ENCODE measurements at places on chromosomes 13 and 19.
A peak's percentile ranks its signal among the peaks of the same experiment; 100 is the strongest.

- DNase-seq, result no peak
Observed at GRCh38 chr13:112852808-112853207, 116.2 kb upstream of the MCF2L start.

GRCh38 chr19:2420490-2420889, 6.9 kb downstream of the TIMM13 start:
- no peak for DNase-seq

DNA sequence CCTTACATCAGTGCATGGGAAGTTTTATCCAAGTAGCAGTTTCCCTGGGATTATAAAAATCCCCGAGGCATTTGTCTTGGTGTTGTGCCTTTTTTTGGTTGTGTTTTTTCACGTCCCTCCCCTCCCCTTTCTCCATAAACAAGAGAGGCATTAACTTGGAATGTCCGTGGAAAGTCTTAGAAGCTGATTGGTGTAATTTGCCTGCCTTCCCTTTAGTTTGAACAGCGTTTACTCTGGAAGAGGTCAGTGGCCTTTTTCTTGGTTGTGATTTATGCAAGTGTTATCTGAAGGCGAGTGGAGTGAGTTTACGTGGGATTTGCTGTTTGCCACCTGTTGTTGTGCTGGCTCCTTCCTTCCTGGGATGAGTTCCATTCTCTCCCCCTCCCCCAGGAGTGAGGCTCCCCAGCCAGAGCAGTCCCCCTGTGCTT, 7.2 kb downstream of the ACTN4 start:
- no peak for DNase-seq

- no peak for DNase-seq
Observed at GRCh38 chr13:83877651-83878355, 4.5 kb downstream of the SLITRK1 start.

DNA sequence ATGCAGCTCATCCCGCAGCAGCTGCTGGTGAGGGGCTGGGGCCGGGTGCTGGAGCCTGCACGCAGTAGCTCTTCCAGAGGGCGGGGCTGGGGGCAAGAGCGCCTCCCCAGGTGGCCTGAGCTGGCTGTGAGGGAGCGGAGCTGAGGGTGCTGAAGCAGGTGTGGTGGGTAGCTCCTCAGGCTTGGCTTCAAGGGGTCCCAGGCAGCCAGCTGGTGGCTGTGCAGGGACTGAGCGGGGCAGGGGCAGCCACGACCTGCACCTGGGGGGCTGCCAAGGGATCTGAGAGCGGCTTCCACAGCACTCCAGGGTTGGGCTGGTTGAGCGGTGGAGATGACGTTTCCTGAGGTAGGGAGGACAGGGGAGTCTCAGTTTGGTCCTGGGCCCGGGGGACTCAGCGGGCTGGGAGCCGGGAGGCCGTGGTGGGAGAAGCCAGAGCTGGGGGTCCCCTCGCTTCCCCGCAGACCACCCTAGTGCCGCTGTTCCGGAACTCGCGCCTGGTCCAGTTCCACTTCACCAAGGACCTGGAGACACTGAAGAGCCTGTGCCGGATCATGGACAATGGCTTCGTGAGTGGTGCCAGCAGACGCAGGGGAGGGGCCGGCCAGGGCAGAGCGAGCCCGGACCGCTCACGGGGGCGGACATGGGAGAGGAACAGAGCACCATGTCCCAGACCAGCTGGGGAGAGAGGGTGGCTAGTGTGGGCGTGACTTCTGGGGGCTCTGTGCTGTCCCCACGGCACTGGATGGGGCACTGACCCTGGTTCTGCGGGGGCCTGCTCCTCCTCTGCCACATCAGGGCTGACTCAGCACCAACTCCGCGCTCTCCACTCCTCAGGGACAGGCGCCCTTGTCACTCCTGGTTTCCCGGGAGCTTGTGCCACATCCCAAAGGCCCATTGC, 7.4 kb downstream of the PTOV1 start:
- DNase-seq, result no peak

DNA sequence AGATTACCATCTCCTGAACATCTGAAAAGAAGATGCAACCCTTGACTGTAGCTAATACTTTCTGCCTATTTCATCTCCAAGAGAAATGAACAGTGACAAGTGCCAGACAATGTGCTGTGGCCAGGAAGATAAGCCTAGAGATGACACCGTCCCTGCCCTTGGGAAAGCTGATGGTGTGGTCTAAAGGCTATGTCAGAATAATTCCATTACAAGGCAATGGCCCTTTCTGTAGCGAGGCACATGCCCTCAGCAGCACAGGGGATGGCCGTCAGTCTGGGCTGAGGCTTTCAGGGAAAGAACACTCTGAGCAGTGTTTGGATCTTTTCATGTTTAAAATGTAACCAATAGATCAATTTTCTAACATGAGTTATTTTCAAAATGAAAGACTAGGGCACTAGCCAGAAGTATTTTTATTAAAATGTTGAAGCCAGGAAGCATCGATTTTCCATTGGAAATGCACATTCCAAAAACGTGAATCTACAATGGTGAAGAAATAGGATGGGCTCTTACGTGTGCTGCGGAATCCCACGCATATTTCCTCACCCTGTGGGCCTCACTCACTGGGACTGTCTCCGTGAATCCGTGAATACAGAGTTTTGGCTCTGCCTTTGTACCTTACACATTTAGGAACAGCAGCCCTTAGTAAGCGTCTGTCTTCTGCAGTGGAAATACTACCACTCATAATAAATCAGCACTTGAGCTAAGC, 22.0 kb downstream of the COL4A1 start:
- DNase-seq, result no peak

- DNase-seq, result no peak
Observed at GRCh38 chr13:98143601-98144026, 720 bp downstream of the FARP1 start.

- DNase-seq, result no peak
Observed at GRCh38 chr19:7013678-7014077, 7.6 kb downstream of the MBD3L2B start.

DNA sequence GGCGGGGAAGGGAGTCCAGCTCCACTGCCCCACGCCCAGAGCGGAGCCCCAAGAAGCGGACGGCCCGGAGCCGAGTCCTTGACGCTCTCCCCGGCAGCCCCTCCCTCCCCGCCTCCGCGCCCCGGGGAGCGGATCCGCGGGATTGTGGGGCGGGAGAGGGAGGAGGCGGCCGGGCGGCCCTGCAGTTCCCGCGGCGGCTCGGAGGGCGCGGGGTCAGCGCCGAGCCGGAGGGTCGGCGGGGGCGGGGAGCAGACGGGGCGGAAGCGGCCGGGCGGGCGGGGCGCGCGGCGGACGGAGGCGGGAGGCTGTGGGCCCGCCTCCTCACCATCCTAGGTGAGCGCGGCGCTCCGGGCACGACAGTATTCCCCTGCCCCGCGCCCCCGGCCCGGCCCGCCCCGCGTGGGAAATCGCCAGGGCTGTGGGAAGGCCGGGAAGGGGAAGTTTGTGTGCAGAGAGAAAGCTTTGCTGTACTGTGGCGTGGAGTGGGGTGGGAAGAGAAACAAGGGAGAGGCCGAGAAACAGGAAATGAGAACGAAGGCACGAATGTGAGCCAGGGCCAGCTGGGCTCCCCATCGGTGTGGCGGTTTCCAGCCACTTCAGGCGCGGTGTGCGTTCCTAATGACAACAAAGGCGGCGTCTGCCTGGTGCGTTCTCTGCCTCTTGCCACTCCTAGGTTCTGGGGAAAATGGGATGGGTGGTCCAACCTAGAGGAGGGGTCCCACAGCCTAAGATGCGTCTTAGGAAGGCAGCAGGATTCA, 1.3 kb upstream of the KLF12 start:
- DNase-seq, result peak; percentile 23

GRCh38 chr19:277581-278165, 13.5 kb downstream of the PLPP2 start:
- no peak for DNase-seq

- DNase-seq, result no peak
Observed at GRCh38 chr13:40438999-40439797, 227.2 kb downstream of the FOXO1 start.

- no peak for DNase-seq
Observed at GRCh38 chr19:2150794-2151338, 500 bp downstream of the AP3D1 start.

DNA sequence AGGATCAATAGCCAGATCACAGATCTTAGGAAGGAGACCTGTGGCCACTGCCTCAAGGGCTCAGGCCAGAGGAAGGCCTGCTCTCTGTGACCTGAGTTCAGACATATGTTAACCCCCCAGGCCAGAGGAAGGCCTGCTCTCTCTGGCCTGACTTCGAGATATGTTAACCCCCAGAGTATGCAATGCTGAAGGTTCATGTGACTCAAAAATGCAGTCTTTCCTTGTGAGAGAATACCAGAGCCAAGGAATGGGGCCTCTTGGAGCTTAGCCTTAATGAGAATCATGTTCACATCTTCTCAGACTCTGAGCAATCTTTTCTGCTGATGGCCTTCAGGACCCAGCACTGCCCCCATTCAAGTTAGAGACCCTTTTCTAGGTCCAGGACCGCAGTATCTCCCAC, 36.7 kb downstream of the MBNL2 start:
- no peak for DNase-seq
